T-cell (primary cell): ENCODE measurements at places on chromosomes 1 and 21. TPM values are rescaled to one million over a fixed set of nuclear protein-coding genes. Genes with fewer than 3 reads are reported as not detected.

Gene EDARADD
- total RNA-seq = 4.2 TPM

Gene C1orf116
- 0.29 TPM for total RNA-seq

Gene RGS7
- total RNA-seq = not detected

Gene KIRREL1
- not detected for total RNA-seq

Gene NECTIN4
- not detected for total RNA-seq

Gene CD1E
- not detected for total RNA-seq

Gene SERINC2
- 0.36 TPM for total RNA-seq

Gene NR1I3
- not detected for total RNA-seq

Gene SV2A
- total RNA-seq = 3.9 TPM

GRCh38 chr1:171935664-171936063, 94.4 kb downstream of the DNM3 start:
- DNase-seq = no peak
- H3K36me3 ChIP-seq = no peaks in the 10 kb centered on the region
- H3K4me1 ChIP-seq = no peaks in the 10 kb centered on the region
- H3K27ac ChIP-seq = no peak overlapping the region
- H3K4me3 ChIP-seq = no peak overlapping the region

DNA sequence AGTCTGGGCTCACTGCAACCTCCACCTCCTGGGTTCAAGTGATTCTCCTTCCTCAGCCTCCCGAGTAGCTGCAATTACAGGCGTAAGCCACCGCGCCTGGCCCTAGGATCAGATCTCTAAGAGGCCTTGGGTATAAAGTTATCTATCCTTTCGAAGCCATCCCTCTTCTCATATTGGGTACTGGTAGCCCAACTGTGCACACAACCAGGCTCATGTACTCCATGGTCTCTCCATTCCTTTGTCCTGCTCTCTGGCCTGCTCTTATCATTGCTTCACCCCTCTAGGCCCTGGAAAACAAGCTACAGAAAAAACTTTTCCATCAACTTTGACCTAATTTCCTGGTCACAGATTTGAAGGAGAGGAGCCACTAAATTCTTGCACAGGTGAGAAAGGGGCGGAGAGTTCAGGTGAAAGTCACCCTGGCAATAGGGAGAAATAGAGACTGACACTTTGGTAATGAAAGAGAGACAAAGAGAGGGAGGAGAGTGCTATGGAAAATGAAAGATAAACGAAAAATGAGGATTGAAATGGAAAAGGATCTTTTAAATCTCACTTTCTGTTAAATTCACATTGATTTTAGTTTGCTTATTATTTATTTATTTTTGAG, 6.0 kb downstream of the TXNIP start:
- H3K27me3 ChIP-seq = no peaks in the 10 kb centered on the region
- H3K4me1 ChIP-seq = peaks cover 51% of the 10 kb centered on the region
- no peak overlapping the region for H3K27ac ChIP-seq
- H3K4me3 ChIP-seq = no peak overlapping the region

DNA sequence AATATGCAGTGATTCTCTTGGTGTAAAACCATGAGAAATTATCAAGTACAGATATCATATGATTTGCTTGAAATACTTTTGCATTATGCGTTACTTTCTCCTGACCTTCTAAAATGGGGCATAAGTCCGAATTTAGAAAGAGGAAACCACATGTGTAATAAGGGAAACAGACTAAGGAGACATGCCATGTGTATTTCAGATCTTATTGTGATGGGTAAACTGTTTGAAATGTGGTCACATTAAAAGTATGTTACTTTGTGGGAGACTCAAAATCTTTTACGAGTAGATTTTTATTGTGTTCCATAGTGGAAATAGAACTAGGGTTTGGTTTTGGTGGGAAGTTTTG, 173.0 kb downstream of the NFIA start:
- no peaks in the 10 kb centered on the region for H3K4me1 ChIP-seq
- DNase-seq = no peak
- H3K27ac ChIP-seq = no peak overlapping the region
- no peaks in the 10 kb centered on the region for H3K36me3 ChIP-seq
- no peaks in the 10 kb centered on the region for H3K27me3 ChIP-seq
- no peak overlapping the region for H3K4me3 ChIP-seq

- no peaks in the 10 kb centered on the region for H3K4me1 ChIP-seq
- no peaks in the 10 kb centered on the region for H3K36me3 ChIP-seq
- H3K27ac ChIP-seq = no peak overlapping the region
- no peak overlapping the region for H3K4me3 ChIP-seq
- H3K27me3 ChIP-seq = peaks cover 44% of the 10 kb centered on the region
Observed at GRCh38 chr1:212960932-212961331, 10.6 kb downstream of the VASH2 start.

DNA sequence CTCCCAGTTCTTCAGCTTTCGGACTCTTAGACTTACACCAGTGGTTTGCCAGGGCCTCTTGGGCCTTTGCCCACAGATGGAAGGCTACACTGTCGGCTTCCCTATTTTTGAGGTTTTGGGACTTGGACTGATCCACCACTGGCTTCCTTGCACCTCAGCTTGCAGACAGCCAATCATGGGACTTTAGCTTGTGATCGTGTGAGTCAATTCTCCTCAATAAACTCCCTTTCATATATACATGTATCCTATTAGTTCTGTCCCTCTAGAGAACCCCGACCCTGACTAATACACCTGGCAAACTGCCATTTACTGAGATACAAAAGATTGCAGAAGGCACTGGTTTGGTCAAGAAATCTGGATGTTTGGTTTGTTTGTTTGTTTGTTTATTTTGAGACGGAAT, 6.4 kb upstream of the RAB4A start:
- DNase-seq = no peak
- no peaks in the 10 kb centered on the region for H3K36me3 ChIP-seq
- no peaks in the 10 kb centered on the region for H3K27me3 ChIP-seq
- H3K27ac ChIP-seq = no peak overlapping the region

DNA sequence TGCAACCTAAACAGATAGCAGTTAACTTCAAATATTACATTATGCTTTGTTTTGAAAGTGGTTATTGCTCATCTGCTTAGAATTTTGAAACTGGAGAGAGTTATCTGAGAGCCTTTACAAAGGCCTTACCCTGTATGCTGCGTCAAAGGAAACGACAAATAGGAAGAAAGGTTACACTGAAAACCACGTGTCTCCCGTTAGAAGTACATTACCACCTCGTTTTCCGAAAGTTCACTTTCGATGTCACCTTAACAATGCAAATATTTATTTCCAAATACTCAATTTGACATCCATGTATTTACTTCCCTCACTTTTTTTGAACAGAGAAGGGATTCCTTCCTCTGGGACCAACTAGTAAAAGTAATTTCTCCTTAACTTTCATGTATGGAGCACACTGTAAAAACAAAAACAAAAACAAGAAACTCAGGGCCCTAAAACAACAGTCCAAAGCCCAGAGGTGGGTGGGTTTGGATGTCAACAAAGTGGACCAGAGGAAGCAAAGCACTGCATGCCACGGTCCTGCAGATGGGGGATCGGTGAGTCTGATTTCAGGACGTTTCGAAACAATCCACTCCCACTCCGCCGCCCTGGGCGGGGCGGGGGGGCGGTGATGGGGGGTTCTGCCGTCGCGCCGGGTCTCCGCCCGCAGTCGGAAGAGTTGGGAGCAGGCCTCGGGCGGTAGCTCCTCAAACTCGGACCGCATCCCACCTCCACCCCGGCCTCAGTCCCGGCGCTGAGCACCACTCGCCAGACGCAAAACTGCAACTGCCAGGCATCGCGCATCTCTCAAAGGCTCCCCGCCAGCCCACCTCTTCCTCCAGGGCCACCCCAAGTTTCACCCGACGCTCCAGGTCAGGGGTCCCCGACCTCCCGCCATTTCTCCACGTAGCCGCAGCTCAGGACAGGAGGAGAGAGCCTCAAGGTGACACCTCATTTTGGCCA, 841 bp downstream of the ADSS2 start:
- peaks cover 28% of the 10 kb centered on the region for H3K4me1 ChIP-seq
- H3K4me3 ChIP-seq = peak overlapping the region; percentile 90
- DNase-seq = peak; percentile 76
- H3K27me3 ChIP-seq = no peaks in the 10 kb centered on the region
- H3K36me3 ChIP-seq = no peaks in the 10 kb centered on the region

- no peaks in the 10 kb centered on the region for H3K36me3 ChIP-seq
- H3K4me3 ChIP-seq = no peak overlapping the region
- DNase-seq = no peak
- no peak overlapping the region for H3K27ac ChIP-seq
Observed at GRCh38 chr1:216014086-216014485, 409.2 kb downstream of the USH2A start.

DNA sequence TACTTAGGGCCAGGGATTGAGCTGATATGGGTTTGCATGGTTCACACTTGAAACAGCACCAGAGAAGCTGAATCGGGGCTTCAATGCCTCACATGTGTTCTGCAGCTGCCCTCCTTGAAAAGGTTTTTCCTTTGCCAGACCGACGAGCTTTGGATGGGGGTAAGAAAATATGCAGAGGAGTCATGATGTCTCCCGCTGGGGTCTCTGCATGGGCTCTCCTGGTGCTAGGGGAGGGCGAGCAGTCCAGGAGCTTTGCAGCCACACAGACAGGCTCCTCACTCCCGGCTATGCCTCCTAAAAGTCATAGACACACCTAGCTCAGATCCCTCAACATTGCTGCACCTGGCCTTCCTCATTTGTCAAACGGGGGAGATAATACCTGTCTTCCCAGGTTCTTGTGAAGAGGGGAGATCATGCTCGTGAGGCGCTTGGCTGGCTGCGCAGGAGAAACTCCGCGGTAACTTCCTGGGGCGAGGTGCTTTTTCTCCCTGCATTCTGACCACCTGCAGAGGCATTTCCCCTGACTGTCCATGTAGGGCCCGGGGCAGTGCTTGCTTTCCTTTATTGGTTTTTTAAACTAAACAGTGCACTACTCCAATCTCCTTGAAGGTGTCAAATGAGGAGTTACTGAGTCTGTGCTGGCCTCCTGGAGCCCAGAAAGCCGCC, 112.4 kb downstream of the PLXNA2 start:
- no peaks in the 10 kb centered on the region for H3K27me3 ChIP-seq
- no peaks in the 10 kb centered on the region for H3K4me1 ChIP-seq
- H3K4me3 ChIP-seq = peak overlapping the region; percentile 29
- H3K27ac ChIP-seq = no peak overlapping the region
- DNase-seq = no peak

- no peaks in the 10 kb centered on the region for H3K36me3 ChIP-seq
- H3K27me3 ChIP-seq = no peaks in the 10 kb centered on the region
- H3K4me1 ChIP-seq = peaks cover 19% of the 10 kb centered on the region
- no peak overlapping the region for H3K27ac ChIP-seq
- no peak for DNase-seq
- H3K4me3 ChIP-seq = no peak overlapping the region
Observed at GRCh38 chr1:156511644-156512043, 11.1 kb upstream of the MEF2D start.

DNA sequence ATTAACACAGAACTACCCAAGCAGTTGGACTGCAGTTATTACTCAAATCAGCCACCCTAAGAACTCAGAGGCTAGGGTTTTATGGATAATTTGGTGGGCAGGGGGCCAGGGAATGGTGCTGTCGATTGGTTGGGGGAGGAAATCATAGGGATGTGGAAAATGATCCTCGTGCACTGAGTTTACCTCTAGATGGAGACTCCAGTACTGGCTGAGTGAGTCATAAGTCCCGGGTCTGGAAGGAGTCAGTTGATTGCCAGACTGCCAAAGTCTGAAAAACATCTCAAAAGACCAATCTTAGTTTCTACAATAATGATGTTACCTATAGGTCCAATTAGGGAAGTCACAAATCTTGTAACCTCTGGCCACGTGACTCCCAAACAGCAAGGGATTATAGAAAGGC, 257.5 kb upstream of the PRMT6 start:
- no peaks in the 10 kb centered on the region for H3K27me3 ChIP-seq
- DNase-seq = no peak
- no peaks in the 10 kb centered on the region for H3K36me3 ChIP-seq
- no peaks in the 10 kb centered on the region for H3K4me1 ChIP-seq
- H3K27ac ChIP-seq = no peak overlapping the region

- H3K36me3 ChIP-seq = no peaks in the 10 kb centered on the region
- peaks cover 79% of the 10 kb centered on the region for H3K4me1 ChIP-seq
- H3K27ac ChIP-seq = peak overlapping the region; percentile 50
- peaks cover 8% of the 10 kb centered on the region for H3K27me3 ChIP-seq
- peak overlapping the region; percentile 30 for H3K4me3 ChIP-seq
- DNase-seq = peak; percentile 38
Observed at GRCh38 chr1:25099343-25099951, 132.9 kb downstream of the SYF2 start.

GRCh38 chr1:153805042-153805745, 30.0 kb downstream of the SLC27A3 start:
- peak; percentile 86 for DNase-seq
- no peak overlapping the region for H3K4me3 ChIP-seq
- H3K27me3 ChIP-seq = no peaks in the 10 kb centered on the region
- peaks cover 25% of the 10 kb centered on the region for H3K4me1 ChIP-seq
- peaks cover 9% of the 10 kb centered on the region for H3K36me3 ChIP-seq
- peak overlapping the region; percentile 94 for H3K27ac ChIP-seq

GRCh38 chr1:72282271-72283021, at the start of gene NEGR1:
NEGR1 (minus strand) TSS chr1:72282539.
- peak; percentile 44 for DNase-seq
- H3K27ac ChIP-seq = peak within 1 kb of the TSS; percentile 14
- H3K36me3 ChIP-seq = no peaks in the 10 kb centered on the region
- no peaks in the 10 kb centered on the region for H3K27me3 ChIP-seq
- H3K4me3 ChIP-seq = peak within 1 kb of the TSS; percentile 94

DNA sequence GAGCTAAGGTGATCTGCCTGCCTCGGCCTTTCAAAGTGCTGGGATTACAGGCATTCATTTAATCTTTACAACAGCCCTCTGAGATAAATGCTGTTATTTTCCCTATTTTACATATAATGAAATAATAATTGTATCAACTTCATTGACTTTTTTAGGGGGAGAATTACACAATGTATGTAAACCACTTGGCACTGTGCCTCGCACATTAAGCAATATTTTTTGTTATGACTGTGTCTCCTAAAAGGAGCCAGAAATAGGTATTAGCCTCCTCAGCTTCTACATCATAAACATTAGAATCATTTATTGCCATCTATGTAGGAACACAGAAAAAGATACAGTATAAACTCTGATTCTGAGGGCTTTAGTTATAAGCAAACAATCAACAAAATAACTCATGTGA, 1.1 kb upstream of the DNAJC28 start:
- H3K36me3 ChIP-seq = no peaks in the 10 kb centered on the region
- peaks cover 5% of the 10 kb centered on the region for H3K27me3 ChIP-seq
- H3K4me3 ChIP-seq = no peak overlapping the region
- H3K4me1 ChIP-seq = peaks cover 13% of the 10 kb centered on the region
- DNase-seq = no peak

DNA sequence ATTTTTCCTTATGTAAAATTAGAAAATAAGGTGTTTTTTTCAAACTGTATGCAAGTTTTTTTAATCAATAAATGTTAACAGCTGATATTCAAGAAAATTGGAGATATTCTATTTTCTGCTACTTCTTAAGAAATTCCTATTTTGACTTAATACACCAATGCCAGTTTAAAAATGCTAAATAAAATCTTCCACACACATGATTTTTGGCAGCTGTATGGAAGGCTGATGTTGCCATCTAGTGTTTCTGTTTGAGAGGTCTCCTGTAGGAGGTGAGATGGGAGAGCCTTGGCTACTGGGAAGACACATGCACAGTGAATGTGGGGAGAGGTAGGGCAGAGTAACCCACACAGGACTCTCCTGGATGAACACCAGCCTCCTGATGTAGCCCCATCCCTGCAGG, 29.2 kb upstream of the OR2B11 start:
- no peaks in the 10 kb centered on the region for H3K36me3 ChIP-seq
- H3K27ac ChIP-seq = no peak overlapping the region
- H3K27me3 ChIP-seq = no peaks in the 10 kb centered on the region
- no peak for DNase-seq
- H3K4me1 ChIP-seq = no peaks in the 10 kb centered on the region
